ENCODE measurements at places on chromosomes 4 and X. TPM values are rescaled to one million over a fixed set of nuclear protein-coding genes. Genes with fewer than 3 reads are reported as not detected.

Gene GYPB
- total RNA-seq: not detected

Gene P2RY4
- not detected for total RNA-seq

Gene TMPRSS11F
- not detected for total RNA-seq

Gene P2RY8
- total RNA-seq: not detected

Gene UGT8
- total RNA-seq: not detected

Gene OGT
- 24.8 TPM for total RNA-seq

Gene MID1
- 7.2 TPM for total RNA-seq

Gene TRIM60
- not detected for total RNA-seq

Gene HTN3
- not detected for total RNA-seq

Gene MEPE
- not detected for total RNA-seq

Gene KIAA1210
- not detected for total RNA-seq

Gene NEUROG2
- not detected for total RNA-seq

Gene MAGEA2B
- total RNA-seq: not detected

Gene CXCL5
- total RNA-seq: 2.7 TPM

Gene NUP62CL
- total RNA-seq: 1.4 TPM

Gene C1QTNF7
- 0.89 TPM for total RNA-seq

Gene BEX5
- 0.29 TPM for total RNA-seq

Gene GNL3L
- total RNA-seq: 14.5 TPM

Gene BST1
- total RNA-seq: 4.9 TPM

Gene AFF2
- total RNA-seq: not detected

Gene VCX
- not detected for total RNA-seq

Gene DCUN1D4
- total RNA-seq: 21.3 TPM

Gene P2RY10
- total RNA-seq: not detected

Gene NUDT10
- total RNA-seq: 1.9 TPM

Gene TCEAL2
- not detected for total RNA-seq

Gene RNF212
- total RNA-seq: 1.6 TPM

Gene SLC2A9
- total RNA-seq: 2.8 TPM

Gene SHOX
- not detected for total RNA-seq

Gene SLC34A2
- not detected for total RNA-seq

Gene MAB21L2
- 0.58 TPM for total RNA-seq

Gene REPS2
- total RNA-seq: not detected

Gene SOWAHB
- total RNA-seq: not detected

Gene VGLL1
- total RNA-seq: not detected

Gene AFM
- not detected for total RNA-seq

Gene BEX2
- total RNA-seq: not detected

Gene FAM53A
- total RNA-seq: 2.3 TPM

Gene TASL
- not detected for total RNA-seq

Gene FATE1
- not detected for total RNA-seq

Gene CCDC120
- 1.4 TPM for total RNA-seq

Gene KDR
- 0.86 TPM for total RNA-seq

Gene BCOR
- 10.7 TPM for total RNA-seq

Gene DACH2
- total RNA-seq: not detected

Gene MAGEB17
- total RNA-seq: not detected

Gene RIBC1
- total RNA-seq: 1.2 TPM

Gene PAGE5
- not detected for total RNA-seq

Gene SPANXN3
- not detected for total RNA-seq

Gene MSANTD1
- not detected for total RNA-seq

Gene GAGE12F
- not detected for total RNA-seq

Gene NPY2R
- total RNA-seq: not detected

Gene DMP1
- total RNA-seq: not detected

Gene HOPX
- total RNA-seq: 5.5 TPM

Gene GPRASP1
- 1.2 TPM for total RNA-seq

Gene TMSB15C
- total RNA-seq: 3.2 TPM

All from myometrial cell (primary cell).